ENCODE measurements at places on chromosomes 6 and 20. TPM values are rescaled to one million over a fixed set of nuclear protein-coding genes. Genes with fewer than 3 reads are reported as not detected.

Gene PEX7
- polyA plus RNA-seq, result 5.6 TPM

Gene RXRB
- 55.4 TPM for polyA plus RNA-seq

Gene TFAP2C
- 1.3 TPM for polyA plus RNA-seq

Gene PGK2
- not detected for polyA plus RNA-seq

Gene EPHA7
- polyA plus RNA-seq, result 49.7 TPM

Gene PKIB
- polyA plus RNA-seq, result 1.6 TPM

DNA sequence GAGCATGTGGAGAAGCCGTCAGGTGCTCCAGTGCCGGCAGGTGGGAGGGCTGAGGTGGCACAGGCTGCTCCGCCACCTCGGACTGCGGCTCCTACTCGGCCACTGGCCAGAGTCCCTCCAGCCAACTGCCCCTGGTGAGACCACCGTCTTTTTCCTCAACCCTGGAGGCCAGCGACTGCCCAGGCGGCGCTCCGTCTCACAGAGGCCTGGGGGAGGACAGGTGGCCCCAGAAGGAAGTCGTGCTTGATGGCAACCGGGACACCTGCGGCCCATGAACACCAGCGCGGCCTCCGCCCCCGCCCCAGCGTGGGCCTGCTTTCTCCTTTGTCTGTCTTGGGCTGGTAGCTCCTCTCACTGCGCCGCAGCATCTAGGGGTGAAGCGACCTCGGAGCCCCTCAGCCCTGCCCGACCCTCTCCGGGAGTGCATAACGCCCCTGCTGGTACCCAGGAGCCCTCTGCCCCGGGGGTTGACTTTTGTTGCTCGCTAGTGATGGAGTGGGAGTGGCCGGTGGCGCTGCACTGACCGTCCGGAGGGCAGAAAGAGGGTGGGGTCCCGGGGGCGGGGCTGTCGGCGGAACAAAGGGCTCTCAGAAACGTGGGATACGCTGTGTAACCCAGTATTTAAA is 706 bp upstream of the TUBB2B start:
- no peak for DNase-seq

GRCh38 chr6:142699391-142699790 is 245.6 kb downstream of the HIVEP2 start:
- no peak for DNase-seq

- DNase-seq, result no peak
Measured at GRCh38 chr6:131657630-131658111, 20.6 kb downstream of the ENPP3 start.

GRCh38 chr6:7073821-7074525 is 33.8 kb upstream of the RREB1 start:
- DNase-seq, result no peak

DNA sequence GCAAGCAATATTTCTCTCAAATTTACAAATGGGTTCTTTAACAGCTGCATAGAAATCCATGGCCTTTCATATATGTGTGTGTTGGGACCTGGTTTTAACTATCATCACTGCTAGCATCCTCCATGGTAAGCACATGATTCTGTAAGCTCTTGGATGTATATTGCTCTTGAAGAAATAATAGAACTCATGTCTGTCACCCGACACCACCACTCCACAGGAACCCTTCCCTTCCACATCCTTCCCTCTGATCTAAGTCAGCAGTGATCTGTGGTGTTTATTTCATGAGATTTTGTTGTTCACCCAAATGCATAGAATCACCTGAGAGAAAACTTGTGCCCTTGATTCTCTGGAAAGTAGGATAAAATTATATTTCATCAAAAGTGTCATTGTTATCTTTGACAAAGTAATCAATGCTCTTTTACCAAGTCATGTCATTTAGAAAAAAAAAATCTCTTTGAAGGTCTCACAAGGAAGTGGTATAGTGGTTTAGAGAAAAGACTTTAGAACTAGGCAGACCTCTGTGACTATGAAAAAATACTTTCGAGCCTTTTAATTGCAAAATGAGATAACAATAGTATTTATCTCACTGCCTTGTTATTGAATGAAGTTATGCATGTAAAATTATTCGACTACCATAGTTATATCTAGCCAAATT is 649.8 kb upstream of the SLC35B3 start:
- no peak for DNase-seq

GRCh38 chr6:126788861-126789365 is 329.6 kb upstream of the RSPO3 start:
- no peak for DNase-seq

- DNase-seq, result no peak
Measured at GRCh38 chr20:58783511-58784011, 67.1 kb downstream of the GNAS-AS1 start.

DNA sequence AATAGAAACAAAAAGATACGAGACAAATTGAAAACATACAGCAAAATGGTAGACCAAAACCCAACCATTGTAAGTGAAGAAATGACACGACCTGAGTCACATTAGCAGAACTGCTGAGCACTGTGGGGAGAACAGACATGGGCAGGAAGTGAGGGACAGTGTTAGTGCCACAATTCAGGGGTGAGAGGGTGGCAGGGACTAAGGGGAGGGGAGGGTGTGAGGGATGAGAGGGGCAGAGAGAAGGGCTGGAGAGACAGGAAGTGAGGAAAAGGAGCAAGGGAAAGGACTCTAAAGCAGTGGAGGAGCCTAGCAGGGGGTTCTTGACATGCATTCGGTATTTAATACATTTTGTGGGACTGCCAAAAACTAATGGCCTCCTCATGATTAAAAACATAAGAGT is 45.0 kb upstream of the TRIM26 start:
- no peak for DNase-seq

DNA sequence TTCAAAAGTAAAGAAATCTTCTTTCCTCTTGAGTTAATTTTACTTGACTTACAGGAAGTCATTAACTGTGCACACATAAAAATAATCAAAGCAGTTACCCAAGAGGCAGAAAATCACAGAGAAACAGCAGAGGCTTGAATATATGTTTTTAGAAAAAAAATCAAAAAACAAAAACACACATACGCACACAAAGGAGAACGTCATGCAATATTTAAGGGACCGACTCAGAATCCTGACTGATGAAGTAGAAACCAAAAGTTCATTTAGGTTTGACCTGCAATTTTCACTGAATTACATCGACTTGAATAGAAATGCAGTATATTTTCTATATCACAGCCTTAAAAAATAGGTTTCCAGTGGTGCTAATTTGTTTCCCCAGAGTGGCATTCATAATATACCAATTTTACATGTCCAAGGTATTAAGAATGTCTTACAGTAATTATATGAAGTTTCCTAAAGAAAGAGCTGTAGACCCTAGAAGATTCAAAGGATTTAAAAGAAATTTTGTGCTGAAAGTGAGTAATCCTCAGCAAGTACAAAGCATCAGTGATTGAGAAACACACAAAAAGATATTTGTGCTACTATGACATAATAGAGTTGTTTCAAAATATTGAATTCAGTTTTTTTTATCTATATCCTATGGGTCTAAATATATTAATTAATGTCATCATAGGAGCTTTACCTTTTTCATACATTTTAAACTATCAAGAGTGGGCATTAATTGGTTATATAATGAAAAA is 358.5 kb upstream of the RUNX2 start:
- no peak for DNase-seq

- DNase-seq, result no peak
Measured at GRCh38 chr20:57619051-57619831, 985 bp downstream of the ZBP1 start.

DNA sequence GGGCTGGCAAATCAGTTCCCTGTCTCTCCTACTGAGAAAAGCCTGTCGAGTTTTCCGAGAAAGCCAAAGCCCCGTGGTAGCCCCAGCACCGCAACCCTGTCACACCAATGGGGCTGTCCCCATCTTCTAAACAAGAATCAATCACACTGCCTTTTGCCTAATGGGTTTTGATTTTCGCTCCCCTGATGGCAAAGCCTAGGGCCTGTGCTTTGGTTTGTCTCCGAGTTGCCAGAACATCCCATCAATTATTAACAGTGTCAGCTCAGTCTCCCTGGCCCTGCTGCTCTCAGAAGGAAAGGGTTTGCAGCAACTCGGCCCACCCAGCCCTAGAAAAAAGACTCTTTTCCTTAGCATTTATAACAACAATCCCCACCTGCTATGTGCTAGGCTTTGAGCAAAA is 4.2 kb downstream of the KCNB1 start:
- no peak for DNase-seq

GRCh38 chr20:45465491-45466266 is 3.9 kb upstream of the WFDC2 start:
- no peak for DNase-seq

DNA sequence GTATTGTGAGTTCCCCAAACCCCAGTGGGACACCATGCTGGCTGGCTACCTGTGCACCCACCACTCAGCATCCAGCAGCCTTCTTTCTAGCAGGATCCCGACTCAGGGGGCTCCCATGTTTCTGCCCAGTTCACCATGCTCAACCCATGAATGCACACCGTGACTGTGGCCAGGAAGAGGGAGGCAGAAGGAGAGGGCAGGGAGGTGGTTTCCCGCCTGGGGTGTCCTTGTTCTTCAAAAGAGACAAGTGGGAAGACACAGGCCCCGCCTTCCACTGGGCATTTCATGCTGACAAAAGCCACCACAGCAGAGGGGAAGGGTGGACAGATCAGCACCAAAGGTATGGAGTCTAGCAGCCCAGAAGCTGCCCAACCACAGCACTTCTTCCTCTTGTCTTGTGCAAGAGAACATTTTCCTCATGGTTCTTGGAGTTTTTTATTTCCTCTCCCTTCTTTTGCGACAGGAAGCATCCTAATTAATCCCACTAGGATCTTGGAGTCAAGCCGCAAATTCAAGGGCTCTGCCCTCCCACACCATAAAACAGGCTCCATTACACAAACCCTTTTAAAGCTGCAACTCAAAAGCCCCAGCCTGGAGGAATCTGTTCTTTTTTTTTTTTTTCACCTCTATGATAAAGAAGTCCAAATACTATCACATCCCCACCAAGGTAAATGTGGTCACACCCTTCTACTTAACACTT is 13.5 kb upstream of the ANKRD60 start:
- DNase-seq, result no peak

GRCh38 chr6:109192865-109193264 is 97.6 kb downstream of the CEP57L1 start:
- DNase-seq, result no peak

DNA sequence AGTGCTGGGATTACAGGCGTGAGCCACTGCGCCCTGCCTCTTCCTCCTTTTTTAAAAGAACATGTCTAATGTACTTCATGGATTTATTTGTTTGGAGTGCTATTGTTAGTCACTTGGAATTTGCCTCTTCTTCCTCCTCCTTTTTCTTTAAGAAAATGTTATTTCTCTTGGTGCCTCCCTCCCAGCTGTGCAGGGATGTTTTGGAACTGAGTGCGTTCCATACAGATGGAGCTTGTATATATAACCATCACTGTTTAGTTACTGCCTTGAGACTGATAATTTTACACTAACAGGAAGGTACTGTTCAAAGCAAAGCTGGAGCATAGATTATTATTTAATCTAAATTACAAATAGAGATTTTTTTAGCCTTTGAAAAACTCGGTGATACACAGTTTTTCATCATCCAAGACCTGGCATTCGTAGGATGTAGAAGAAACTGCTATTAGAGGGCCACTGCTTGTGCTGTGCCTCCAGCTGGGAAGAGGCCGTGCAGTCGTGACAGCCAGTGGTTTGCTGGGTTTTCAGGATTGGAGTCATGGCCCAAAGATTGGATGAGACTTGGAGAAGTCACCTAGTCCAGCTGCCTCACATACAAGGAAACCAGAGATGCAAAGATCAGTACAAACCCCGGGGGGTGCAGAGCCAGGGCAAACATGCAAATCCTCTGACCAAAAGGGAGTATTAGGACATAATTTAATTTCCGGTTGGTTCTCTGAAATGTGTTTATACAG is 123.1 kb downstream of the PLEKHG1 start:
- no peak for DNase-seq
